ENCODE measurements at places on chromosomes 1 and 21.

GRCh38 chr1:54301497-54301896 lies 101.5 kb downstream of the MRPL37 start:
- no peak for DNase-seq

- DNase-seq: no peak
These were observed 11.6 kb upstream of the CD34 start for GRCh38 chr1:207922554-207922953.

GRCh38 chr1:66605419-66605997 lies 71.6 kb downstream of the SGIP1 start:
- no peak for DNase-seq

- DNase-seq: no peak
These were observed 8.9 kb upstream of the LEMD1 start for GRCh38 chr1:205430696-205431305.

Measured in NCI-H1417 (cell line).